CD4-positive, alpha-beta T cell treated with Interleukin-15 for 4 hours (primary cell): ENCODE measurements at places on chromosomes 6 and 20.

DNA sequence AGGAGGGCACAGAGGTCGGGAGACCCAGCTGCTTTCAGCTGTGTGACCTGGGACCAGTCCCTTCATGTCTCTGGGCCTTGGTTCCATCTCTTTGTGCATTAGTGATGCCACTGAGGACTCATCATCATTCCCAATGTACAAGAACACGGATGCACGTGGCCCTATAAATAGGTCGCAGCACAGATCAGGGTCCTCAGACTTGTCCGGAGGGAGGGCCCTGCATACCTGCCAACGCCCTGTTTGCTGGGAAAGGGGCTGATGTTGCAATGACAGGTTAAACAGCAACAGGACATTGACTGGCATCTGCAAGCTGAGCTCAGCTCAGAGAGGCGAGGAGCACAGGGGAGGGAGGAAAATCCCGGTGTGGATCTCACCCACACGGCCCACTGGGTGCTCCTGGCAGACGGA lies 21.8 kb downstream of the TGM2 start:
- no peak for DNase-seq

DNA sequence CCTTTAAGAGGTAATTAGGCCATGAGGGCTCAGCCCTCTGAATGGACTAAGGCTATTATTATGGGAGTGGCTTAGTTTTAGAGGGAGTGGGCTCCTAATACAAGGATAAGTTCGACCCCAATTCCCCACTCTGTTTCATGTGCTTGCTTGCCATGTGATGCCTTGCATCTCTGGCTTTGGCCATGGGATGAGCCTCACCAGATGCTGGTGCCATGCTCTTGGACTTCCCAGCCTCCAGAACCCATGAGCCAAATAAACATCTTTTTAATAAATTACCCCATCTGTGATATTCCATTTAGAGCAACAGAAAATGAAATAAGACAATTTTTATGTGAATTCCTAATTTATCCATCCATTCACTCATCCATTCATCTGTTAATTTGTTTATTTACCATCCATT lies 50.3 kb downstream of the GTF2H5 start:
- DNase-seq = no peak

- no peak for DNase-seq
These were observed 11.5 kb upstream of the TREML4 start for GRCh38 chr6:41216616-41217015.

DNA sequence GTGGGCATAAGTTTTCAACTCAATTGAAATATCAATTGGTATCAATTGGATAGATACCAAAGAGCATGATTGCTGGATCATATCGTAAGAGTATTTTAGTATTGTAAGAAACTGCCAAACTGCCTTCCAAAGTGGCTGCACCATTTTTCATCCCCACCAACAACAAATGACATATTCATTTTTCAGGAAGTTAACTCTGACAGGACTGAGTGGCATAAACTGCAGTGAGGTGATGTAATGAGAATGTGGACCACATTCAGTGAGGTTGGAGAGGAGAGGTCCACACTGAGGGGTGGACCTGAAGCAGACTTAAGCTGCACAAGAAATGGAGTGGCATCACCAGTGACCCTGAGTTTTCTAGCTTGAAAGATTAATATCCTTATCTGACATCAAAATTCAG lies 11.6 kb upstream of the CALHM6 start:
- DNase-seq = no peak

GRCh38 chr6:169803271-169803811 lies 51.9 kb downstream of the ERMARD start:
- DNase-seq = no peak

DNA sequence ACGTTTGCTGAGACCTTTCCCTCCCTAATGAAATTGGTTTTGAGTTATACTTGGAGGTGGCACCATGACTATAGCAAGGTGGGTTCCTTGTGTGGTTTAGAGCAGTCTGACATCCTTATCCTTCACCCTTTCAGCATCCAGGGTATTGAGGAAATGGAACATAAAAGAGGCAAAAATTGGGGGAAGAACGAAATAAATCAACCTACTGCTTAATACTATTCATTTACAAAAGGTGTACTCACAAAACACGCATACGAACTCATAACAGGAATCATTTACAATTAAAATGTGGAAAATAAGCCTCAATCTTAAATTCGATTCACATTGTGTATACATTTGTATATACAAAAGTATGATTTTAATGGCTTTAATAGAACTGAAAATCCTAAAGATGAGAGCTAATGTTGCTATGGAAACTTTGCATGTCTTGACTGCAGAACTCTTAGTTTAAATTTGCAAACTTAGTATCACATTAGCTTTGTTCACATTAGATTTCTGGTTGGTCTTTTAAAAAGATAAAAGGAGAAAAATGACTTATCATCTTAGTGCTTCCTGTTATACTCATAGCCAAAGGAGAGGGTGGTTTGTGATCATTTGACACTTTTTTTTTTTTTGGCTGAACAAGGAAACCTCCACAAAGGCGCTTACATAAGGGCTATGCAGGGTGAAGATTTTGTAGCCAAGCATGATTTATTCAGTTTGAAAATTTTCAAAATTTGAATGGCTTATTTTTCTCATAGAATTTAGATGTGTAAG lies 76.1 kb upstream of the ATXN1 start:
- peak; percentile 4 for DNase-seq

DNA sequence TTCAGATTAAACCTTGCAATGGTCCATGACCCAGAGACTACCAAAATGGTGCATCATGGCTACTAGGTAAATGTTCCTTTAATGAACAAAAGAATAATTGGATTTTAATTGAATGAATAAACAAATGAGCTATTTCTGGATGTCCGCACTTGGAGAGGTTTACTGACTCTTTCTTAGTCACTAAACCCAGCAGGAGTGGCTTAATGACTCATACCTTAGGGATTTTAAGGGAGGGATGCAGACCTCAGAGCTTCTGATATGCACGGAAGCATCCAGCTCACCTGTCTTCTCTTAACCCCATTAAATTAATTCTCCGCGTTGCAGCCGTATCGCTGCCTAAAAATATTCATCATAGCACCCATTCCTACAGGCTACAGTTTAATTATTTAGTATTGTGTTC lies 970.0 kb upstream of the SLC35B3 start:
- DNase-seq = no peak

DNA sequence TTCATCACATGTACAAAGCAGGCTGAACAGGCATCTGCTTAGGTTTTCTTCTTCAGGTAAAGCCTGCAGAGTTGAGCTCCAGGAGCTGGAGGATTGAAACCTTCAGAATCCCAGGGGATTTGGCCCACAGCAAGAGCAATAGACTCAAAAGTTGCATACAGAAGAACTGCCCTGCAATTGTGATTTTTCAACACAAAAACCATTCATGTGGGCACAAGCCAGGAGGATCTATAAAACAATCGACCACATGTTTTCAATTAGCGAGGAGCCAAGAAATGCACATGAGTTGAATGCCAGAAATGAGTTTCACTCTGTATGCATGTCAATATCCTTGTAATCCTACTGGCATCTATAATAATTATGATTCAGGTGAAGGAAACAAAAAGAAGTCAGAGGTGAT lies 576.4 kb downstream of the HDGFL1 start:
- DNase-seq = no peak

DNA sequence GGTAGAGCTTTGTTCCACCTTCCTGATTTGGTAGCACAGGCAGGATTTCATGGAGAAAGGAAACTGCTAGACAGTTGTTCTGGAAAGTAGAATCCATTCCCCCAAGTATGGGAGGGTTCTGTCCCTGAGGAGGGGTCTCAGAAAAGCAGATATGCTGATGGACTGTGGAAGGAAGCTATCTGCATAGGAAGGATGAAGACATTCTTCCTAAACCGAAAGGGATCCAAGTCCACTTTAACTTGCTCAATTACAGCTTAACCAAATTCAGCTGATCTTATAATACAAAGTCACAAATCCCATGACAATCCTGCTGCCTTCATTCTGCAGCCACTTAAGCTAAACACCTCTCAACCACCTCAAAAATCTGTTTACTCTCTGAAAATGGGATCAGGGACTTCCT lies 2.6 kb downstream of the MAN1A1 start:
- no peak for DNase-seq

DNA sequence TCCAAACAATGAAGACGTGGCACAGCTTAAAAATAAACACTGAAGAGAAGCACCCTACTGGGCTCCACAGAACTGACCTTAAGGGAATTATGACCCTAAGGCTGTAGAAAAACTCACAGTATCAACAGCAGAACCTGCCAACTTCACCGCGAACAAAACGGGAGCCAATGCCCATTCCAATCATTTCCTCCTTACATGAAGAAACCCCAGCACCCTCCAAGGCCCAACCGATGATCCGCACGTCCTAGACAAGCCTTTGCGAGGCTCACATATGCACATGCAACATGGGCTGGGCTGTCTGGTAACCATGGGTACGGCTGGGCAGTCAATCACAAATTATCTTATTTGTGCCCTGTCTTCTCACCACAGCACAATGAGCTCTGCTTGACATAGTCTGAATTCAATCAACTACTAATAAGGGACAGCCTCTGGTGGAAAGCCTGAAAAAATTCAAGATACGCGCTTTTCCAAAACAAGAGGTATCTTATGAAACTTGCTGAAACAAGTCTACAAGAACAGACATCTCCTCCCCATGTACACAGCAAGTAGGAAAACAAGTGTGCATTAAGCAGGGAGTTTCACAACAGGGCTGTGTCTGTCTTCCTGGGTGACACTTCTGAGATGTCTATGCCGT lies 1.7 kb downstream of the DIDO1 start:
- DNase-seq = peak; percentile 50

DNA sequence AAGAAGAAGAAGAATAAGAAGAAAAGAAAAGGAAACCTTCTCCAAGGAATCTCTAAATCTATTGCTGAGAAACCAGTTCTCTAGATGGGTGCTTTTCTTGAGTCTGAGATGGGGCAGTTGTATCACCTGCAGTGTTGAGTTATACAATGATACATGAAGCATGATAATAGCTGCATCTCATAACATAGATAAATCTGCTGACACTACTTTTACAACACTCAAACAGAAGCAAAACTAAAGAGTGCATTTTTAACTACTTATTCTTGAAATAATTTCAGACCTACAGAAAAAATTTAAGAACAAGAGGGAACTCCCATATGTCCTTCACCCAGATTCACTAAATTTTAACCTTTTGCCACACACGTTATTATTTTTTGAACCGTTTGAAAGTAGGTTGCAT lies 70.3 kb downstream of the SYNJ2 start:
- no peak for DNase-seq

DNA sequence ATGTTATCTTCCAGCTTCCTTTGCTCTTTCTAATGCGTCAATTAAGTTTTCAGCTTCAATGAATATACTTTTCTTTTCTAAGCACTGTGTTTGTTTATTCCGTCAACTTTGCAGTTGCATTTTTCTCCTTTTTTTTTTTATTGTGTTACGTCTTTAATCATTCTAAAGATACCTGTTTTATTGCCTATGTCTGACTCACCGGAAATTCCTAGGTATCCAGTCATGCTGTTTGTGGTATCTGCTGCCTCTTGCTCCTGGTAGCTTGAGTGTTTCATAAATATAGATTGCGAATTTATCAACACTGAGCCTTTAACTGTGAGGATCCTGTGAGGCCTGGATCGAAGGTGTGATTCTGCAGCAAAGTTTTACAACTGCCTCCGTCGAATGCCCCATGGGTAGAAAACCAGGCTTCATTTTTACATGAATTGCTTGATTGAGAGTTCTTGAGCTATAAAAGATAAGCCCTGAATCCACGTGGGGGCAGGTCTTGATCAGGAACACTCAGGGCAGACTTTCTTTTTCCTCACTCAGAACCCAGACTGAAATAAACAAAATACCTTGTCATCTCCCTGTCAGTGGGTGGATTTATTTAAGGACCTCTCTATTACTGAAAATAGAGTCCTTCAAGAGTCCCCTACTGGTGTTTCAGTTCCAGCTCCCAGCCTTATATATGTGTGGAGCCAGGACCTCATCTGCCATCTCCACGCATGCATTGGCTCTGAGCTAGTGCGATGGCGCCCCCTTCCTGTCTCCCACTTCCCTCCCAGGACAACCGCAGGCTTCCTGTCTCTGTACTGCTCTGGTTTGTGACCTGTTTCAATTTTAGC lies 60.1 kb upstream of the LRRC1 start:
- peak; percentile 1 for DNase-seq

DNA sequence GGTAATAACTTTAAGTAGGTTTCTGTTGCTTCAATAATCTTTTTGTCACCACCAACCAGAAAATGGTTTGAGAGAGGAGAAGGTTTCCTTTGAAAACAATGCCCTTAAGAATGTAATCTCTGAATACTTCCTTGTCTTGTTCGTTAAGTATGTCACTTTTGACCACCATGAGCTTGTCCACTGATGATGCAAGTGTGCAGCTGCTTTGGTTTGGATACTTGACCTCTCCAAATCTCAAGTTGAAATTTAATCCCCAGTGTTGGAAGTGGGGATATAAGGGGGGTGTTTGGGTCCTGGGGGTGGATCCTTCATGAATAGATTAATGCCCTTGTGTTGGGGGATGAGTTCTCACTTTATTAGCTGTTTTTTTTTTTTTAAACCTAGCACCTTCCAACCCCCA lies 985.4 kb downstream of the EPHA7 start:
- DNase-seq = no peak

DNA sequence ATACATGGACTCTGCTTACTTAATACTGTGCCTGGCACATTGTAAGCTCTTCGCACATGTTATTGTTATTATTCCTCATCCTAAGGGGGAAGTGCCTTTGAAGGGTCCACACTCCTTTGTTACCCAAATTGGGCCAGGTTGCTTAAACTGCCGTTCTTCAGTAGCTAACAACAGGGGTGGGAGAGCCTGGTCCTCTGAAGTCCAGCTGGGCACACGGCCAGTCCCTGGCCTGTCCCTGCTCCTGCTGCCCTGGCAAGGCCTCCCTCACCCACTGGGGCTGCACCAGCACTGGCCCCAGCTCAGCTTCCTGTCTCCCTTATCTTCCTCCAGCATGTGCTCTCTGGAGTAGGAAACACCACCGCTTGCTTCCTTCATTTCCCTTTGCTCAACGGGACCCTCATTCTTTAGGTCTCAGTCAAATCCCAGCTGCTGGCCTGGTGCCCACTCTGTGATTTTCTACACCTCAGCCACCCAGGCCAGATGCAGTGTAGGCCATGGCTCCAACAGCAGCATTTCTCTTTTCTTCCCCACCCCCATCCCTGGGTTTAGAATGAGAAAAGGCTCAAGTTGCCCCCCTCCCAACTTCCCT lies 5.5 kb upstream of the PROCR start:
- no peak for DNase-seq

GRCh38 chr6:142313284-142313683 lies 11.5 kb downstream of the ADGRG6 start:
- no peak for DNase-seq

DNA sequence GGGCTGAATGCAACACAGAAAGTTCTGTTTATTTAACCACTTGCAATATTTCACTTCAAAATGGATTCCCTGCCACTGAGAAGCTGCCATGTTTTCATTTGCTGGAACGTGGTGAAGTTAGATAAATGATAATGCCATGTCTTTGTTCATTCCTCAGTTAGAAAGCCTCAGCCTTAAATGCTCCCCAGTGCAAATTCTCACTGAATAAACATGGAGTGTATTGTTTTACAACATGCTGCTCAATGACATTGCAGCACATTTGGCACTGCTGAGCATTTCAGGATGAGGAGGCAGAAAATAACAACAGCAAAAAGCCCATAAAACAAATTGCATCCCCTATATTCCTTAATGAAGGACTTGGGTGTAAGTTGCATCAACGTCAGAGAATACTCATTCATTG lies 913.8 kb upstream of the FLRT3 start:
- no peak for DNase-seq
